Frontal cortex (tissue), 4 donors: ENCODE measurements at places on chromosomes 16 and 17. TPM values are rescaled to one million over a fixed set of nuclear protein-coding genes. Genes with fewer than 3 reads are reported as not detected.

Gene CCL16
- not detected for total RNA-seq

- no peak for DNase-seq
Observed at GRCh38 chr17:13346081-13346533, 255.6 kb downstream of the HS3ST3A1 start.

DNA sequence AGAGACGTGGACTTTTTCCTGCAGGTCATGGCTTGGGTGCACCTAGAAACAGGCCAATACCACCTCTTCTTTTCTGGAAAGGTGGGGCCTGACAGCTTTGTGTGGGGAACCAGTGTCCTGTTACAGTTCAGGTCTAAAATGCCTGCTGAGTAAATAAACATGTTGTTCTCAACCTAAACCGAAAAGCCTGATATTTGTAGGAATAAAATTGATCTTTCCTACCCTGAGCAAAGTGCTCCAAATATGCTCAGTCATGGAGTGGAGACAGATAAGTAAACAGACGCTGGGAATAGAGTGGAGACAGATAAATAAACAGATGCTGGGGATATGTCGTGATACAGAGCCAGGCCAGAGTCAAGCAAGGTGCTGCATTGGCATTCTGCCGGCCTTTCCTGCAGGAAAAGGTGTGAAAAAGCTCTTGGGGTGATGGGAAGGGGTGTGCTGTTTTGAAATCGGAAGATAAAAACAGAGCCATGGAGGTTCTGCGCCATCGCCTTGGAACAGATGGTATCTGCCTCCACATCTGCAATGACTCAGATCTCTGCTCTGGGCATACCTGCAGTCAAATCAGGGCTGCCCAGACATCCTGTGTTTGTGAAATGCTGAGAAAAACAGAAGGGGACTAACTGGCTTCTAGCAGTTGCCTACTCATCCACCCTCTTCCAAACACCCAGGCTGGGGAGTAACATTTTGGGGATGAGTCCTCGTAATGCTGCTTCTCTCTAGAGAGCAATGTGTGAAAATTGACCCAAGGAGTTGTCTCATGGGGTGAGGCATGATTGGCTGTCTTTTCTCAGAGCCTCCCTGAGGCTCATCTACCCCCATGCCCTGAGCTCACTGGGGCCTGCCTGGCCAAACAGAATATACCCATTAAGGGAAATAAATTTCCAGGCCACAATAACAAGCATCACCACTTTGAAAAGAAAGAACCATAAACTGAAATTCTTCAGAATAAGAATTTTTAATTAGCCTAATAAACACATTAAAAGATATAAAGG lies 16.8 kb upstream of the TRPV2 start:
- no peak for DNase-seq

Gene HOXB1
- total RNA-seq: not detected

DNA sequence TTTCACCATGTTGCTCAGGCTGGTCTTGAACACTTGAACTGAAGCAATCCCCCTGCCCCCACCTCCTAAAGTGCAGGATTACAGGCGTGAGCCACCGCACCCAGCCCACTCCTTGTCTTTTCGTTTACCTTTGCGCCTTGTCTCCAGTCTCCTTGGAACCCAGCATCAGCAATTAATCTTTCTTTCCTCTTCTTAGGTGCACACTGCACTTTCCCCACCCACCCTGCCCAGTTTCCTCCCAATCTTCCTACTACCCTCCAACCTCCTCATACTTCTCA lies 1.5 kb upstream of the CLDN7 start:
- no peak for DNase-seq

- DNase-seq: no peak
Observed at GRCh38 chr17:64126918-64127317, 3.0 kb downstream of the ERN1 start.

Gene NPTX1
- total RNA-seq: 6.1 TPM

DNA sequence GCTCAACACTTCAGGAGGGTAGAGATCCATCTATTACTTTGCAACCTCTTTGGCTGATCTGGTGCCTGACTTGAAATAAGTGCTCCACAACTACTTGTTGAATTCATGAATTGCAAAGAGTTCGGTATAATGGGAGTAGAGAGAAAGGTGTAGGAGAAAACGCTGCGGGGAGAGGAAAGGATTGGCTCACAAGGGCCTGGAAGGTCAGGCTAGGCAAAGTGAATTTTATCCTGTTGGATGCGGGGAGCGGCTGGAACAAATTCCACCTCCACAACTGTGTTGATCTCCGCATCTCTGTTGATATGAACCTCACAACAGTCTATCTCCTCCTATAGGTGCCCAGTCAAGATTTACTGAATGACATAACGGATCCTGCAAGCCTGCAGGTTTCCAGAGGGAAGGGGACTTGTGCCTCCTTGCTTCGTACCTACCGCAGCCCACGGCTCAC lies 684 bp downstream of the SLX4 start:
- DNase-seq: no peak

DNA sequence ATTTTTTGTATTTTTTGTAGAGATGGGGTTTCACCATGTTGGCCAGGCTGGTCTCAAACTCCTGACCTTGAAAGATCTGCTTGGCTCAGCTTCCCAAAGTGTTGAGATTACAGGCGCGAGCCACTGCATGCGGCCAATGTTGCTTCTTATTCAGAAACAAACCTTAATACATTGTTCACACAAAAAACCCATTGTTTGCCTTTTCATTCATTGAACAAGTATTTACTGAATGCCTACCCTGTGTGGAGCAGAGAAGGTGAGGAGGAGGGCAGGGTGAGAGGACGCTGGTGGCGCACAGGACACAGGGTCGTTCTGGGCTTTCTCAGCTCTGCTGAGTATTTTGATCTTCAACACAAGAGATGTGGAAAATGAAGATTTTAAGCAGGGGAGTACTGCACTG lies 8.0 kb upstream of the KRT23 start:
- DNase-seq: no peak

Gene JUP
- total RNA-seq: 33.8 TPM

- DNase-seq: no peak
Observed at GRCh38 chr17:15119968-15120367, 145.2 kb downstream of the PMP22 start.

Gene SLC6A2
- under 0.01 TPM for total RNA-seq
